ENCODE measurements at places on chromosomes 12 and 14.
A peak's percentile ranks its signal among the peaks of the same experiment; 100 is the strongest.

- DNase-seq, result peak; percentile 56
Measured at GRCh38 chr14:20662968-20663732, 21.2 kb upstream of the RNASE4 start.

- no peak for DNase-seq
Measured at GRCh38 chr12:80101126-80101525, 1.8 kb downstream of the OTOGL start.

GRCh38 chr14:59728304-59728703 lies 142.3 kb downstream of the RTN1 start:
- DNase-seq, result no peak

DNA sequence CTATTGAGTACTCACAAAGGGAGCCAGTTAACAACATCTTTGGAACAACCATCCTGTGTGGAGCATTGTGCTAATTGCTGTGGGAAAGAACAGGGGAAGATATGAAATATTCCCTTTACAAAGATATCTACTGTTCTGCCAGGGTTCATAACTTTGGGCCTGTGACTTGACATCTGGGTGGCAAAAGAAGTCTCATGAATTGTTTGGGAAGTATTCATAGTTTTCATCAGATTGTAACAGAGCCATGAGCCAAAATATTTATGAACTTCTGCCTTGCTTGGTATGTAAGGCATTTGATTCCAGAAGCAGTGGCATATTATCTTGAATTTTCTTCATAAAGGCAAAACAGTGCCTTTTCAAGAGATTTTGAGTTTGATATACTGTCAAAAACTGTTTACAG lies 816.2 kb downstream of the DIO2 start:
- no peak for DNase-seq

DNA sequence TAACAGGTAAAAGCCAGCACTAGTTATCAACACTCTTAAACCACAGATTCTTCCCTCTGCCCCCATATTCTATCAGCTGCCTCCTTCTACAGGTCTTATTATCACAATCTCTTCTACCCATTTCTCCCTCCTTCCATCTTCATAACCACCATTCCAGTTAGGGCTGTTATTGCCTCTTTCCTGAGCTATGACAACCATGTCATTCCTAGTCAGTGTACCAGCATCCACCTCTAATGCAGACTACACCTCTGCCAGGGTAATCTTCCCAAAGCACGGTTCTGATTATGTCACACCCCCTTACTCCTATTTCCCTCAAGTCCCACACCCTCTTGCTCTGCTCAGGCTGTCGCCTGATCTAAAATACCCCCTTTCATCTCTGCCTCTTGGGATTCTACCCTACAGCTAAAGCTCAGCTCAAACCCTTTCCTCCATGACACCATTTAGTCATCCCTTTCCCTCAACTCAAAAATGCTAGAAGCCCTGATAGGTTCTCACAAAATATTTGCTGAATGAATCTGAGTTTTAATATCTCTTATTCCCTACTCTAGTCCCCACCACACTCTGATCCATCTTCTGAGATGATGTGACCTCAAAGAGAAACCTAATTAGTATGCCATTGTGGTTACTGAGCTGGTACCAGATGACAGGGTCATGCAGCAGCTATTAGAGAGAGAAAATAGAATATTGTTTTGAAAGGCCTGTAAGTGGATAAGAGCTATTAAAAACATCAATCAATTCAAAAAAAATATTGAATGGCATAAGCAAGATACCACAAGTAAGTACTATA lies 11.7 kb downstream of the RACGAP1 start:
- DNase-seq, result no peak

GRCh38 chr12:116411977-116412376 lies 134.5 kb upstream of the MED13L start:
- DNase-seq, result no peak

DNA sequence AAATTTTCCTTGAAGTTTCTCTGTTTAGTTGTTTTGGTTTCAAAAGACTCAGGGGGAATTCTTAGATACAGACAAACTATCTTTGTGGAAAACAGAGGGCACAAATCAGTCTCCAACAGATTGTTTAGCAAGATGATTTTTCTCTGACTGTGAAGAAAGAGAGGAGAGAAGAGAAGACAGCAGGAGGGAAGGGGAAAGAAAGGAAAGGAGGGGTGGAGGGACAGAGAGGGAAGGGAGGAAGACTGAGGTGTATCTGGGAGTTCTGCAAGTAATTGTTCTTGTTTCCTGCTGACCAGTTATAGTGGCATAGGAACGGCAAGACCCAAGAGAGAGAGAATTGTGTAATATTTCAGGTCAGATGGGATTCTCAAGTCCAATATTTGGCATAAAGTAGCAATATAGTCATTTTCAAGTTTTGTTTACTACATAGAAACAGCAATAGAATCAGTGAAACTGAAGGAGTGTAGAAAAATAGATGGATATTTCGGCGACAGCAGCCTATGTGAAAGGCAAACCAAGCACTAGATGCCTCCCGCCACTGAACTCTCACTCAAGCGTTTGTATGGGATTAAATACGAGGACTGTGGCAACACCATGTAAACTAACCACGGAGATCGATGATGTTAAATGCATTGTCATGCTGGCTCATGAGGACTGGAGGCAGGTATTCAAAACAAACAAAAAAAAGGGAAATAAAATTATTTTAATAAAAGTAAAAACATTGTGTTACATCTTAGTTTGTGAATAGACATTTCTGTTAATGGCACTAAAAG lies 342.5 kb downstream of the SLC16A7 start:
- DNase-seq, result no peak

- DNase-seq, result no peak
Measured at GRCh38 chr14:56342494-56342942, 224.3 kb downstream of the PELI2 start.

DNA sequence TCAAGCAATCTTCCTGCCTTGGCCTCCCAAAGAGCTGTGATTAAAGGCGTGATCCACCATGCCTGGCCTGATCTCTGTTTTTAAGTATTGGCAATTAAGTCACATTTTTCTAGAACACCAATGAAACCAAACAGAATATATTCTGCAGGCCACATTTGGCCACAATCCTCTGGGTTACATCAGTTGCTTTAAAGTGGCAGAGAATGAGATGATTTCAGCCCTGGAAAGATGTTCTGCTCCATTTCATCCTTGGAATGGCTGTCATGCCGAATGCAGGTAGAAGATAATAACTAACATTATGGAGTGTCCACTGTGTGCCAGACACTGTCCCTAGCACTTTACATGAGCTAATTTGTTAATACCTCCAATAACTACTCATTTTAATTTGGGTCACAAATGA lies 154.4 kb downstream of the PTPN11 start:
- DNase-seq, result no peak

DNA sequence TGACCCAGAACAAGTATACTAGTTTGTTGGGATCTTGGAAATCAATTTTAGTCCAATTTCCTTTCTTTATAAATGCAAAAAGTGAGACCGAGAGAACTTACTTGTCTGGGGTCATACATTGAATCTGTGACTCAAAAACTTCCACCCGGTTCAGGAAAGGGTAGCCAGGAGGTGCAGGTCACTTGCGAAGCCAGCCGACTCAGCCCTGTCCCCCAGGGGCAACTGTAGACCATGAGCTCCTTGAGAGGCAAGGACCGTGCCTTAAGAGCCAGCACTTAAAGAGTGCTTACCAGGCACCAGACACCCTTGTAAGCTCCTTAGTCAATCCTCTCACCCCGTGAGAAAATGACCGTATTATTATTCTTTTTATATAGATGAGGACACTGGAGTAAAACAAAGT lies 505 bp upstream of the BCDIN3D start:
- DNase-seq, result no peak

- DNase-seq, result no peak
Measured at GRCh38 chr14:100594625-100594951, 7.4 kb upstream of the BEGAIN start.

GRCh38 chr12:17456486-17456885 lies 633.5 kb downstream of the RERGL start:
- DNase-seq, result no peak

- no peak for DNase-seq
Measured at GRCh38 chr14:36931791-36932190, 240.6 kb downstream of the SLC25A21 start.

DNA sequence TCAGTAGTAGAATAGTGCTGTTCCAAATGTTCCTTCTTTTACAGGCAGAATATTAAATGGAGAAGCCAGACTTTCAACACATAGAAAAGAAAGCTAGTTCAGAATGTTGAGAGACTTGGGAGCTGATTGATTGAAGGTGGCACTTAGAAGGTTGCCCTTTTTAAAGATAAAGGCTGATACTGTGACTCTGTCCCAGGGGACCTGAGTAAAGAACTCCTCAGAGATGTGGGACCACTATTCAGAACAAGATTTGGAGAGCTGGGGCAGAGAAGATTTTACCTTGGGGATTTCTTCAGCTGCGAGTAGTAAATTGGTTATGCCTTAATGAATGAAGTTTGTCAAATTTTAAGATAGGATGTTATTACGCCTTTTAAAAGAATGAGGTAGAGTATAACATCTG lies 21.4 kb upstream of the BTG1 start:
- DNase-seq, result no peak

DNA sequence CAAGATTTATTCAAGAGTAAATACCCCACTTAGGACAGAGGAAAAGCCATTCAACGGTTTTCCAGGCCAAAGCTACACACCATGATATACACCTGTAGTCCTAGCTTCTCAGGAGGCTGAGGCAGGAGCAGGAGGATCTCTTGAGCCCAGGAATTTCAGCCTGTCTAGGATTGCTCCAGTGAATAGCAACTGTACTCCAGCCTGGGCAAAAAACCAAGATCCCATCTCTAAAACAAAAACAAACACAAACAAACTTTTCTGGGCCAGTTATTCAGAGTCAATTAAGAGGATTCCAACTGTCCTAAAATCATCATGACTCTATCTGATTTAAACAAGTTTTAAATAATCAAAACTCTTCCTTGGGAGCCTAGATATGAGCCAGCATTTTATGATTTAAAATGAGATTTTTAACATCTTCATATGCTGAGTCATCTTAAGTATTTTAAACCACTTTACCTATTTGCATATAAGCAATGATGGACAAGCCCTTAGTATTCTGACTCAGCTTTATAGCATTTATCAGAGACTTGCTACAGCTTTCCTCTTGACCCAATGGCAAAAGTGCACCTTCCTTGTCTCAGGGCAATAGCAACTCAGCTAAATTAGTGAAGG lies 77.1 kb downstream of the KCNMB4 start:
- no peak for DNase-seq

DNA sequence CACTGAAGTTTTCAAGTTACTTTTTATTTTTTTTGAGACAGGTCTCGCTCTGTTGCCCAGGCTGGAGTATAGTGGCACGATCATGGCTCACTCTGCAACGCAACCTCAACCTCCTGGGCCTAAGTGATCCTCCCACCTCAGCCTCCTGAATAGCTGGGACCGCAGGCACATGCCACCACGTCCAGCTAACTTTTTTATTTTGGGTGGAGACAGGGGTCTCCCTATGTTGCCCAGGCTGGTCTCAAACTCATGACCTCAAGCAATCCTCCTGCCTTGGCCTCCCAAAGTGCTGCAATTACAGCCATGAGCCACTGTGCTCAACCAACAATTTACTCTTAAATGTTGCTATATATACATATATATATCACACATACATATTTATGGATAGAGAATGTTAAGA lies 27.4 kb upstream of the LGALS3 start:
- DNase-seq, result no peak

GRCh38 chr12:75658286-75658685 lies 146.9 kb upstream of the KRR1 start:
- no peak for DNase-seq

DNA sequence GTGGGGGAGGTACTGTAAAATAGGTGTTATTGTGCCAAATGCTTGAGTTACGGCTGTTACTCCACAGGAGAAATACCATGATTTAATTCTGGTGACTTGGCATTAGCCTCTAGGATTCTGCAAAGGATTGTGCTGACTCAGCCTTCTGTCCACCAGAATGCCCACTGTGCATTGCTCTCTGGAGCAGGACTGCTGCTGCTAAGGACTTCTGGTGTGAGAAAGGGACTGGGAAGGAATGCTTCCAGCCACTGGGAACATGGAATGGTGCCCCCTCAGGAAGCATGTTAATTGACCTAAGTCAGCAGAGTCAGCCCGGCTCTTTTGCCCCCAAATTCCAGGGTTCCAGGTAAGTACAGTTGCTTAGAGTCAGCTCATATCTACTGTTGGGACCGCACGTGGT lies 32.9 kb downstream of the ZFHX2 start:
- DNase-seq, result no peak

DNA sequence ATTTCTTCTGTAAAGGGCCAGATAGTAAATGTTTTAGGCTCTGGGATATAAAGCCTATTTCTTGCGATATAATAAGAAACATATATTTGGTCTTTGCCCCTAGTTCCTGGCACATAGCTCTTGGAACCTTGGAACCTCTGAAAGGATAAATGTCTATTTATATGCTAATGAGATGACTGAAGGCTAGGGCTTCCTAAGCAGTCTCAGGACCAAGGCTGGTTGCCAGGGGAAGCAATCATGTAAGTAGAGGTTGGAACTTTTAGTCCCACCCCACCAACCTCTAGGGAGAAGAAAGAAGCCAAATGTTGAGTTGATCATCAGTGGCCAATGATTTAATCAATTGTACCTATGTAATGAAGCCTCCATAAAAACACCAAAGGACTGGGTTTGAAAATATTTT lies 26.6 kb upstream of the NFYB start:
- no peak for DNase-seq

GRCh38 chr12:38154096-38155019 lies 162.2 kb upstream of the ALG10B start:
- no peak for DNase-seq

GRCh38 chr12:47801170-47801903 lies 18.4 kb downstream of the HDAC7 start:
- no peak for DNase-seq

DNA sequence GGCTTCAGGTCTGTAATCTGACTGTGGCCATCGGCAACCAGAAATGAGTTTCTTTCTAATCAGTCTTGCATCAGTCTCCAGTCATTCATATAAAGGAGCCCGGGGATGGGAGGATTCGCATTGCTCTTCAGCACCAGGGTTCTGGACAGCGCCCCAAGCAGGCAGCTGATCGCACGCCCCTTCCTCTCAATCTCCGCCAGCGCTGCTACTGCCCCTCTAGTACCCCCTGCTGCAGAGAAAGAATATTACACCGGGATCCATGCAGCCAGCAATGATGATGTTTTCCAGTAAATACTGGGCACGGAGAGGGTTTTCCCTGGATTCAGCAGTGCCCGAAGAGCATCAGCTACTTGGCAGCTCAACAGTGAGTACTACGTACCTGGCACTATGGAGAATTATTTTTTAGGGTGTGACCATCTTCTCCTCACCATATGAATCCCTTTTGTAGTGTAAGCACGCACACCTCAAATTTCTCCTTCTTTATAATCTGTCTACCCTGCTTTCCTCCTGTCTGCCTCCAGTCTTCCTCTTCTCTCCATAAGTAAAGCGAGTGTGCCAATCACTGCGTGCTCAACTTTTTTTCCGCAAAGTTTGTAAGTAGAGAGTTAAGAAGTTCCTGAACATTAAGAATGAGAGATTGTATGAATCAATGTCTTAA lies at the start of gene TPH2:
Gene TPH2, plus strand, starts transcription at position 118 of the 658 bp plus-strand sequence. Its CDS starts 142 bp downstream, at position 260.
- no peak for DNase-seq

GRCh38 chr12:29517264-29517663 lies 19.8 kb upstream of the OVCH1 start:
- DNase-seq, result no peak

GRCh38 chr12:66644151-66644550 lies 34.7 kb downstream of the GRIP1 start:
- no peak for DNase-seq
